GM19239 (cell line): ENCODE measurements at places on chromosomes 16 and 17.

GRCh38 chr16:11582157-11582814, 4.4 kb downstream of the LITAF start:
- no peak for DNase-seq

DNA sequence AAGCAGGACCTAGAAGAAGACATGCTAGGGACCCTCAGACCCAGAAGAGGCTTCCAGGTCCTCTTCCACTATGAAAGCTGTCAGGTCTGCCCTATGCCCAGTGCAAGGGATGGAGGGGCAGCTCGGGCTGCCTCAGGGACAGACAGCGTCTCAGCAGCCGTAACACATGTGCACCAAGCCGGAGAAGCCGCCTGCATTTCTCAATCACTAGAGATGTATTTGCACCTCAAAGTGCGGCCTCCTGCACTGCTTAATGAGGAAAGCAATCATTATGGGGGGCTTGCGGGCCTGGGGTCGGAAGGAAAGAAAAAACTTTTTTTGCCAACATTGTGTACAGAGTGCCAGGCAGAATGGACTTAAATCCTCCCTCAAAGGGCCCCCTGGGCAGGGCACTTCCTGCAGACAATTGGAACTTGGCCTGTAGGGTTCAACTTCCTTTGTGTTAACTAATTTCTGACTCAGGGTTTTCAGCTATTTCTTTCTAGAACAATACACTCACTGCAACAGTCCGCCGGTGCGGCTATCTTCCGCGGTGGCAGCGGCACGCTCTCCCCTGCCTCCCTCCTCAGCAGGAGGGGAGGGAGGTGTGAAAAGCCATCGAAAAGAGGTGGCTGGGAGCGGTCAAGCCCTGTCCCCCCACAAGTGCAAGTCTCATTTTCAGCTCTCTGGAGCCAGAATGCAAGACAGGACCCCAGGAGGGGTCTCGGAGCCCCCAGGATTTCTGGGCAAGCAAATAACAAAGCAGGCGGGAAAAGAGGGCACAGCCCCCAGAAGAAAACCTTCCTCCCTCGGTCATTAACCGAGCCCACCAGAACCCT, 101.2 kb downstream of the ZNF423 start:
- DNase-seq = no peak

GRCh38 chr17:18950346-18950745, 1.6 kb upstream of the SLC5A10 start:
- no peak for DNase-seq

- no peak for DNase-seq
Measured at GRCh38 chr16:694863-695354, 4.7 kb upstream of the WDR24 start.

GRCh38 chr16:10751291-10751697, 7.7 kb downstream of the NUBP1 start:
- no peak for DNase-seq

DNA sequence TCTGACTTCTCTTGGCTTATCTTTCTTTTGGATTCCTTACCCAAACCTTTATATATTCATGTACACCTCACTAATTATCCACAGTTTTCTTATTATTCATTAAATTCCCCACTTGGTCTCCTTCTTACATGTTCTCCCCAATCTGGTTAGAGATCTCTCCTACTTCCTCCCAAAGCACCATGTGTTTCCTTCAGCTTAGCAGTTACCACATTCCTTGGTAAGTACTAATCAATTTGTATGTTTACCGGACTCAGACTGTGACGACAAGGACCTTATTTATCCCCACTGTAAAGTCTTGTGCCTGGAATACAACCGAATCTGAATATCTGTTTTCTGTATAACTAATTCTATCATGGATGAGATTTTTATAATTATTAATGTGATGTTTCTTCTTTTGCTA, 389.5 kb downstream of the KCNJ2 start:
- DNase-seq = no peak

- DNase-seq = peak; percentile 77
Measured at GRCh38 chr17:75877752-75878173, 618 bp downstream of the TRIM47 start.

DNA sequence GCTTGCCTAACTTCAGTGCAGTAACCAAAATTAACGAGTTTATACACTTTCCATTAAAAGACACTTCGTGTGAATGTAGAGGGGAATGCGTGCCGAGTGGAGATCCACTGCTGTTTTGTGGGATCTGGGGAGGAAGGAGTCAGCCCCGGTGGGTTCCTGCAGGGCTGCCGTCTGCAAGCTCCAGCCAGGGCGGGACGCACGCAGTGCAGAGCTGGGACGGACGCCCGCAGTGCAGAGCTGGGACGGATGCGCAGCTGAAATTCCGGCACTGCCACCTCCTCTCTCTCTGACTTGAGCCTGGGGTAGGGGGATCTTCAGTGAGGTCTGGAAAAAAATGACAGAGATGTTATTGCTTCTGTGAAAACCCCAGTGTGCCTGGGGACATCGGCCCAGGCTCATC, 16.5 kb upstream of the ZC3H18 start:
- no peak for DNase-seq

GRCh38 chr17:37828651-37829124, 83.8 kb upstream of the HNF1B start:
- DNase-seq = no peak

DNA sequence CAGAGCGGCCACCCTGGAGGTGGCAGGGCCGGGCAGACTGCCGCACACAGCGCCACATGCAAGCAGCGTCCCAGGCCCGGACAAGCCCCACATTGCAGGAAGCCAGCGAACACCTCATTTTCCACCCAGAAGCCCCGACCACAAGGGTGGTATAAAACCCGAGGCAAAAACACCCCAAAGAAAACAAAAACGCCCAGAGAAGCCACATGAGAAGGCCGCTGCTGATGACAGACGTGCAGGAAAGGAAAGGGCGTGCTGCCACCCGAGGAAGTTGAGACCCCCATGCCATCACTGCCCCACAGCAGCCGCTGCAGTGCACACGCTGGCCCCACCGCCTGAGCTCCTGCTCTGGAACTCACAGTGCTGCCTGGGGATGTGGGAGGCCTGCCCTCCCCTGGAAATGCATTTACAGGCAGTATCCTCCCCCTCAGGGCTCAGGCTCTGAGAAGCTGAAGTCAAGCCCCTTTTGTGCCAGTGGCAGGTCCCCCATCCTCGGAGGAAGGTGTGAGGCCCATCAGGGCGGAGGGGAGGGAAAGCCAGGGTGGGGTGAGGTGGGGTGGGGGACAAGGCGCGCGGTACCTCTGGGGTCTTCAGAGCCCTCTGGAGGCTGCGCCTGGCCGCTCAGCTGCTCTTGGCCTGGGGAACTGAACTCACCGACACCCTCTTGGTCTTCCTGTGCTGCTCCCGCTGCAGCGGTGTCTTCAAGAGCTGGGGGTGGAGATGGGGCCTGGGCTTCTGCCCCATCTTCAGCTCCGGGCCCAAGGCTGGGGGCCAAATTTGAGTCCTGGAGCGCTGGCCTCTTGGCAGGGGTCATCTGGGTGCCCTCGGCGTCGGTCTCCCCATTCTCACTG, 62.0 kb downstream of the IL21R start:
- no peak for DNase-seq

DNA sequence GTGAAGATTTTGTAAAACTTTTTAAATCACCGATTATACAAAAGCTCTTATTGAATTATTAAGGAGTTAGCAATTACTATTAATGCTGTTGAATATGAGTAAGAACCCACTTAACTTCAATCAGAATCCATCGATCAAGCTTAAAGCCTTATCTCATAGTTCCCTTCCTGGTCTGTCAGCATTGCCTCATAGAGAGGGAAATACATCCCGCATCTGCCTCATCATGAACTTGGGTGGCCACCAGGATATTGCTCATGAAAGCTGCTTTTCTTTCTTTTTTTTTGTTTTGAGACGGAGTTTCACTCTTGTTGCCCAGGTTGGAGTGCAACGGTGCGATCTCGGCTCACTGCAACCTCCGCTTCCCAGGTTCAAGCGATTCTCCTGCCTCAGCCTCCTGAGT, 66.7 kb downstream of the PIGL start:
- no peak for DNase-seq

- no peak for DNase-seq
Measured at GRCh38 chr17:70377654-70378053, 208.3 kb downstream of the KCNJ2 start.

GRCh38 chr17:48543107-48543853, 1.6 kb downstream of the HOXB2 start:
- DNase-seq = no peak

DNA sequence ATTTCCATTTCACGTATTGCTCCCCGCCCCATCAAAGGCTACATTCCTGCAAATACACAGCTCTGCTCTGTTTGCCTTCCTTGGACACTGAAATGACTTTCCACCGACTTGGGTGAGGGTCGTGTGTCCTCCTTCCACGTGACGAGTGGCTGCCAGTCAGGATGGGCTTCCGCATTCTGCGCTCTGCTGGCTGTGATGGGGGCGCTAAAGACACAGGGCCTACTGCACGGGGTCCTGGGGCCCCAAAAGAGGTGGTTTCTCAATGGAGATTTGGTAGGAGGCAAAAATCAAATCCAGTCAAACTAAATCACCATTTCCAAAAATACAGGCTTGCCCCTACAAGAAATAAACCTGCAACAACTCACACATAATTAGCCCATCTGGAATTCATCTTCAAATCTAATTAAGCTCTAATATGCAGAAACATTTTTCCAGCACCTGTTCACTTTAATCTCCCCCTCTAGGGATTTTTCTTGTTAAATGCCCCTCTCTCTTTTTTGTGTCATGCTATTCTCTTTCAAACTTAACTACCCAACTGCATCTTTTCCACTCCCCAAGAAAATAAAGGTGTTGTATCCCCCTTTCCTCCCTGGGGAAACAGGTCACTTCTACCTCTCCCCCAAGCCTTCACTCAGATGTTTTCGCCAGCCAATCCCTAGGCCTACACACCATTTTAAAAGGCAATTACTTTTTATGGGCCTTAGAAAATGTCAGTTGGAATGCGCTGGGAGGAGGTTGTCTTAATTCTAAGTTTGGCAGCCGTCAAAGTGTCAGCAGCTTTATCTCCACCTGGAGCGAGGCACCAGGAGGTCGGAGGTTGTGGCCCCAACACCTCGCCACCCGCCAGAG, 21.9 kb upstream of the FAAP100 start:
- no peak for DNase-seq

DNA sequence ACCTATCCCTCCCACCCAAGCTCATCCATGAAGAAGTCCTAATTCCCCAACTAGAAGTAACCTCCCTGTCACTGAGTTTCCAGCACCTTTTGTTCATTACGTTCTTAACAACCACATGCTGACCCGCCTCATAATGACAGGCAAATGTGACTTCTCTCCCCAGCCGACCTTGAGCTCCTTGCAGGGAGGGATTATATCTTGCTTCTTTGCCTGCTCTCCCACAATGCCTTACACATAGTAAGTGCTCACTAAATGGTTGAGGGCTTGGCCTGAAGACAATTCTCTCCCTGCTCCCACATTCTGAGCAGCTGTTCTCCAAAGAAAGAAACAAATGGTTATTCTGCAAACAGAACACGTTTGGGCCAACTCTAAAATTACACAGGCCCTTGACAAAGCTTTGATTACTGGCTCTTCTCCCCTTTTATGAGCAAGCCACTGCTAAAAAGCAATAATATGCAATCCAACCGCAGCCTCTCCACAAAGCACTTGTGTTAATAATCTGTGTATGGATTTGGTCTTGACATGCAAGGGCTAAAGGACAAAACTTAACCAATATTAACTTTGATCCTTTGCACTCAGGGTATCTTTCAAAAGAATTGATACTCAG, 23.2 kb downstream of the SLC39A11 start:
- no peak for DNase-seq

DNA sequence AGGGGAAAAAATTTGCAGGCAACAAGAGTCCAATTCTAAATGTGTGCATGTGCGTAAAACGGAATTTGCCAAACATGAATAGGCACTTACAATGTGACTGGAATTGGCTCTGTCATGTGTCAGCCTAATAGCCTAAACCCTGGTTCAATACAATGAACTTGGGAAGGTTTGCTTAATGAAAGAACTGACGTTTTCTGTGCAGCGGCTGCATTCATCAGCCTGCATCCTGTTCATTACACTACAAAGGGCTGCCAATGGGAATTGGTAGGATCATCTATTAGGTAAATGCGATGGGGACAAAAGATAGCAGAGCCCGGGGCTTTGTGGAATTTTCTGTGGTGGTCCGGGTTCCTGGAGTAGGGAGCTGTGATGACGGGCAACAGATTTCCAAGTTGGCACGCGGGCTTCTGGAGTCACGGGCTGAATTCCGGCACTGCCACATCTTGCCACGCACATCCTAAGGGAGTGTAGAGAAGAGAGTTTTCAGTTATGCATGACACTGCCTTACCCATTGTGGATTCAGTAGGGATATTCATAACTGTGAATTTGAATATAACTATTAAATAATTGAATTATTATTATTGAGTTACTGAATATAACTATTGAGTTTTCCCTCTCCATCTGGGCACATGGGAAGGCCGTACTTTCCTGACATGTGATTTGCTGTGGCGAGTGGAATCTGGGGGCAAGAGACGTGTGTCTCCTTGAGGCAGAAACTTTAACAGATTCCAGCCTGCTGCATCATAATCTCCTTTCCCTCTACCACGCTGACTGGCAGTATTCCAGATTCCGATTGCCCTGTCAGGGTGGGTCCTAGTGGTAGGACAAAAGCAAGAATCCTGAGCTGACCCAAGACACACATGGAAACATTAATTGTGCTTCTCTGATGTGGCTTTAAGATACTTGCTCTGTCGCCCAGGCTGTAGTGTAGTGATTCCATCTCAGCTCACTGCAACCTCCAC, 565.6 kb downstream of the WWOX start:
- no peak for DNase-seq

DNA sequence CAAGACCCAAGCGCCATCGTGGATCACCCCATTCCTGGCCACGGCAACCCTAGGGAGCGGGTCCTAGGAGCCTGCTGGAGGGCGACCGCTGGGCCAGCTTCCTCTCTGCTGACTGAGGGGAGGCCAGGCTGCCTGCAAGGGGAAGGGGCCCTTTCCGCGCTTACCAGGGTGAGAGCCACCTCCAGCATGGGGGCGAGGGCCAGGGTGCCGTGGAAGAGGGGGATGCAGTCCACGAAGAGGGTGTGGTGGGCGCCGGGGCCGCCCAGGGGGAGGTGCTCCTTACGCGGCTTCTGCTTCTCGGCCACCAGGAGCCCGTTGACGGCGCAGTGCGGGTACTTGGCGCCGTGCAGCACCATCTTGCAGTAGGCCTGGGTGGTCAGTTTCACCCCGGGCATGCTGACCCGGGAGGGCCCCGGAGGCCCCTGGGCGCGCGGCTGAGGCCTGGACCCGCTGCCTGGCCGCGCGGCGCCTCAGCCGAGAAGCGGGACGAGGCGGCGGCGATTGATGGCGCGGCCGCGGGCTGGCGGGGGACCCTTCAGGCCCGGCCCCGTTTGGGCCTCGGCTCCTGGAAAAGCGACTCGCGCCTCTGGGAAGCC, 345 bp downstream of the EMC8 start:
- peak; percentile 60 for DNase-seq

GRCh38 chr17:1224330-1224729, 44.5 kb upstream of the ABR start:
- DNase-seq = no peak

- no peak for DNase-seq
Measured at GRCh38 chr17:14940108-14940937, 324.8 kb downstream of the PMP22 start.

GRCh38 chr16:31016018-31016417, 5.6 kb upstream of the STX1B start:
- no peak for DNase-seq
